ENCODE measurements at places on chromosomes 16 and 17.

GRCh38 chr17:59769887-59770286 is 62.4 kb downstream of the VMP1 start:
- no peak for DNase-seq

DNA sequence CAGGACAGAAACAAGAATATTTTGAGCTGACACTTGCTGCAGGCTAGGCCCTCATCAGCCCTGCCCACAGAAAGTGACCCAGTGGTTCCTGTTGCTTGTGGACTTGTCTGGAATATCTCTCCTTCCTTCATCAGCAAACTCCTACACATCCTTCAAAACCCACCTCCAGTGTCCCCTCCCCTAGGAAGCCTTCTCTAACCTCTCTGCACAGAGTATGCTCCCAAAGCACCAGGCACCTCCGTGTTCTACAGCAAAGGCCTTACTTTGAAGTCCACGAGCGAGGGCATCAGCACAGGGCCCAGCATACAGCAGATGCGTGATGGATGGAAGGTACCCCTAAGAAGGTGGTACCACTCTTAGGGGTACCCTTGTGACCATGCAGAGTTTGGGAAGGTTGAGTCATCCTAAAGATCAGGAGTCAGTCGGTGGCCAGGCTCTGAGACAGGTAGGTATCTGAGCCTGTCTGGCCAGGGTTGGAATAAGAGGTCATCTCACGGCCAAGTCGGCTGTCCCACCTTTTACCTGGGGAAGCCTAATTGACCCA is 2.0 kb downstream of the CCDC102A start:
- DNase-seq: no peak

- DNase-seq: no peak
These were observed 49.0 kb downstream of the SOX9 start for GRCh38 chr17:72169823-72170222.

- peak; percentile 64 for DNase-seq
These were observed 10.5 kb downstream of the DOK4 start for GRCh38 chr16:57475711-57476339.

DNA sequence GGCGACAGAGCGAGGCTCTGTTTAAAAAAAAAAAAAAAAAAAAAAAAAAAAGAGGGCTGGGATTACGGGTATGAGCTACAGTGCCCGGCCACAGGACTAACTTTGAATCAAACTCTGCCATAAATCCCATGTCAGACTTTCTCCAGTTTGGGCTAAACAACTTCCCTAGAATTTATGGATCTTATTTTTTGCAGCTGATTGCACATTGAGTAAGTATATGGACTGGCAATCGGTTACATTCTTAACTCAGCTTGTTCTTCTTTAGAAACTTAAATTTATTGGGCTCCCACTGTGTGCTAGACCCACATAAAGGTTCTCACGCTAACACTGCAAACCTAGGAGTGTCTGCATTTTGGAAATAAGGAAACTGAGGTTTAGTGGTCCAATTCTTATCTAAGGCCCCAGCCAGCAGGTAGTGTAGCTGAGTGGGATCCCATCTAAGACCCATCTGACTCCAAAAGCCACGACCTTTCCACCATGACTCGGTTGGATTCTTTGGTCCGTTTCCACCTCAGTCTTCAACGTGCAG is 718 bp upstream of the CBFB start:
- DNase-seq: no peak

DNA sequence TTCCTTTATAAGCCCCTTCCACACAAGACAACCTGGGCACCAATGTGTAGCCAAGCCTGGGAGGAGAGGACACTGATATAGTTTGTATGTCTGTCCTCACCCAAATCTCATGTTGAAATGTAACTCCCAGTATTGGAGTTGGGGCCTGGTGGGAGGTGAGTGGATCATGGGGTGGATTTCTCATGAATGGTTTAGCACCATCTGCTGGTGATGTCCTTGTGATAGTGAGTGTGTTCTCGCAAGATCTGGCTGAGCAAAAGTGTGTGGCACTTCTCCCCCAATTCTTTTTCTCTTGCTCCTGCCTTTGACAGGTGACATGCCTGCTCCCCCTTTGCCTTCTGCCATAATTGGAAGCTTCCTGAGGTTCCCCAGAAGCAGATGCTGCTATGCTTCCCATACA is 135.8 kb downstream of the USP31 start:
- DNase-seq: no peak

DNA sequence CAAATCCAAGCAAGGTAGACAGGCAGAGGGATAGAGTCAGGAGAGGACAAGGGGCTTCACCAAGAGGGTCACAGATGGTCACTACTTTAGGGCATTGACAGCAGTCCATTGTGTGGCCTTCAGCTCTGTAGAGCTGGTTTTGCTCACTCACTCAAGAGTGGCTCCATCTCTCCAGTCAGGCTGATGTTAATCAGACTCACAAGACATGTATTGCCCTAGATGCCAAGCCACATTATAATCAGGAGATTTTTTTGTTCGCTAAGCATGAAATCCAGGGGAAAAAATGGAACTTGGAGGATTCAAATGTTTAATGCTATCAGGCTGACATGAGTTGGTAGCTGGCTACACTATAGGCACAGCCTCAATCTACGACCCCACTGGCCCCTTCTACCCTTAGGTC is 32.5 kb downstream of the CD300LF start:
- DNase-seq: no peak

Data from urothelium cell line (cell line).